ENCODE measurements at places on chromosomes 16 and 17.

- peak; percentile 98 for DNase-seq
Measured at GRCh38 chr17:7023576-7024401, 939 bp downstream of the BCL6B start.

DNA sequence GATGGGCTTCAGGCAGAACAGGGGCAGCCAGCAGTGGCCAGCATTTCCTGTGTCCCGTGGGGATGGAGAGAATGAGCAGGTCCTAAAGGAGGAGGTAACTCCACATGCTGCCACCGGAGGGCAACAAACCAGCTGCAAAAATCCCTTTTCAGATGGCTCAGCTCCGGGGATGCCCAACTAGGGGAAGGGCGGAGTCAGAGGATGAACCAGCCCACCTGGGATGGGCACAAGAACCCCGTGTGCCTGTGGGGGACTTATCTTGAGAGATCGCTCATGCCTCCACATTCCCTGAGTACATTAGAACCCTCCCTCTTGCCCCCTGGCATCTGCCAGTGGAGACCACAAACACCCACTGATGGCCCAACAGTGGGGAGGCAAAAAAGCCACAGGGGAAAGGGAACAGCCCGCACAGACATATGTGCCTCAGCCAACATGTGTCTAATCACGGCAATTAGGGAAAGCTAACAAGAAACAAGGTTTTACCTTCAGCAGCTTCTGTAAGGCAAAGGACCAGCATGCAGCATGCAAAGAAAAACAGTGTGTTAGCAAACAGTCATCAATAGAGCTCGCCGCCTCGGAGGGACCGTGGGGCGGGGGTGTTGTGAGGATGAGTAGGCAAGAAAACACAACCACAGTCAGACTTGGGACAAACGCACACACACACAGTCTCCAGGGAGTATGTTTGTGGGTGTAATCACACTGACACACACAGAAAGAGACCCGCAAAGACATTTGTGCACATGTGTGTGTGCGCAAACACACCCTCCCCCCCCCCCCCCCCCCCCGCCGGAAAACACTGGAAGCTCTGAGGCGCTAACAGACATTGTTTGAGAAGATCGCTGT is 64.0 kb downstream of the MYO18A start:
- peak; percentile 81 for DNase-seq

DNA sequence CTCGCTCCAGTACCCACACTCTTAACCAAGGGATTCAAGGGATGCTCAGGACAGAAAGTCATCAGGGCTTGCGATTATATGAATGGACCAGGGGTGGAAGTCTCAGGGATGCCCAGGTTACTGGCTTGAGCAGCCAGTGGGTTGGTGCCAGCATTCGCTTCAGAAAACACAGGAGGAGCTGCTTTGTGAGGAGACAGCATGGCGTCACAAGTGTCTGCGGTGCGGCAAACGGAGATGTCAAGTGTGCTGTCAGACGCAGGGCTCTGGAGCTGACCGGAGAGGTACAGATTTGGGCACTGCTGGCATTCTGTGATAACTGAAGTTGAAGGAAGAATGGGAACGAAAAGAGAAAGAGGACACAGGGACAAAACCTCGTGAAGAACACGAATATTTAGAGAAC is 4.1 kb downstream of the MARCHF10 start:
- DNase-seq = no peak

DNA sequence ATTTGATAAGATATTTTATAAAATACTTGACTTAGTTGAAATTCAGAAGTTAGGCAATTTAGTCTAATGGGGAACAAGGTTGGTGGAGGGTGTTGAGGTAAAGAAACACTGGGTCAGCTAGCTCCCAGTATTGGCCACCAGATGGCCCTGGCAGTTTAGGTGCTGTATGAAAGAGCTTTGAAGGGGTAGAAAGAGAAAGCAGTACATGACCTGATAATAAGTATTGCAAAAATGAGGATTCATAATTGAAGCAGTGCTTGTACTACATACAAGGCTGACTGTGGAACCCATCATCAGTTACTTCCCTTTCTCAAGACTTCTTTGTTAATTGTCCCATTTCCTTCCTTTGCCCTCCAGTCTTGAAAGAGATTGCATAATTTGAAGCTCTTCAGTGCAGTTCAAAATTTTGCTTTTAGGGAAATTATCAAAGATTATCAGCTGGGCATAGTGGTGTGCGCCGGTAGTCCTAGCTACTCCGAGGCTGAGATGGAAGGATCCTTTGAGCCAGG is 29.4 kb downstream of the TANC2 start:
- peak; percentile 60 for DNase-seq

DNA sequence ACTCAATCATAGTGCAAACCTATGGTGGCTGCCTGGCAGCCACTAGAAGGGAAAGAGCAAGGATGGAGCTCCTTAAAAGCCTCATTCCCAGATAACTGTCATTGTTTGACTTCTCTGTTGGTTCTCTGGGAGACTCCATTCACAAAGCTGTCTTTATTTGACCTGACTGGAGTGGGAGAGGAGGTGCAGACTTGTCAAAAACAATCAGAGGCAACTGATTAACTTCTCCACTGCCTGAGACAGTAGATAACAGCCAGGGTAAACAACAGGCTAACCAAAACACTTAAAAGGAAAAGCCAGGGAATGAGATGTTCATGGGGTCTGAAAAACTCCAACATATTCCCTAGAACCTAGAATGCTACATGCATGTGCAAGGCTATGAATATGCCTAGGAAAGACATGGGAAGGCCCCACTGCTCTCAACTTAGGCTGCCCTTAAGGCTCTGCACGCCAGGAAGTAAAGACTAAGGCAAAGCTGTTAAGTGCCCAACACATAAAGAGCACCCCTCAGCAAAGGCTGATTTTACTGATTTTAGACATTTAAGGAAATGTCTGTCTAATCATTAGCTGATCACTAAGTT is 82.0 kb downstream of the TTC19 start:
- no peak for DNase-seq

GRCh38 chr16:77295896-77296295 is 96.7 kb downstream of the SYCE1L start:
- DNase-seq = no peak

DNA sequence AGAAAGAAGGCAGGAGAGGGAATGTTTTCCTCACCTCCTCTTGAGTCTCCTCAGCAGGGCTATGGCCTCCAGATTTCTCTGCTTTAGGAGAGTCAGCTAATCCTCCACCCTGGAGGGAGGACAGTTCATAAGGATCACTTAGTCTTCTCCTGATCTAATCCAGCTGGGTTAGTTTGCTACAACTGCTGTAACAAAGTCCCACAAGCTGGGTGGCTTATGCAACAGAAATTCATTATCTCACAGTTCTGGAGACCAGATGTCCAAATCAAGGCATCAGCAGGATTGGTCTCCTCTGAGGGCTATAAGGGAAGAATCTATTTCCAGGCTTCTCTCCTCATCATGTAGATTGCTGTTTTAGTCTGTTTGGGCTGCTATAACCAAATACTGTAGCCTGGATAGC is 40.6 kb upstream of the XYLT1 start:
- DNase-seq = no peak

DNA sequence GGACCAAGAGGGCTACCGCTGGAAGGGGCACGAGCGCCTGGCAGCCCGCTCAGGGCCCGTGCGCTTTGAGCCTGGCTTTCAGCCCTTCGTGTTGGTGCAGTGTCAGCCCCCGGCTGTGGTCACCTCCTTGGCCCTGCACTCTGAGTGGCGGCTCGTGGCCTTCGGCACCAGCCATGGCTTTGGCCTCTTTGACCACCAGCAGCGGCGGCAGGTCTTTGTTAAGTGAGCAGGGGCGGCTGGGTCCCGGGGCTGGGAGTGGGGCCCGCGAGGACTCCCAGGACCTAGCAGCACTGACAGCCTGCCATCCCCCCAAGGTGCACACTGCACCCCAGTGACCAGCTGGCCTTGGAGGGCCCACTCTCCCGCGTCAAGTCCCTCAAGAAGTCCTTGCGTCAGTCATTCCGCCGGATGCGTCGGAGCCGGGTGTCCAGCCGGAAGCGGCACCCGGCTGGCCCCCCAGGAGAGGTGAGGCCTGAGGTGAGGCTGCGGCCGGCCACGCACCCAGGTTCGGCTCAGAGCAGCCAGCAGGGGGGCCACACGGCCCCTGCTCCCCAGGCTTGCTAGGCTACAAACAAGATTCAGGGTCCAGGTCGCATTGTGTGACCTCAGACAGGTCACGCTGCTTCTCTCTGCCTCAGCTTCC is 17.4 kb upstream of the MYO15B start:
- DNase-seq = no peak

- DNase-seq = no peak
Measured at GRCh38 chr16:88569614-88569984, 604 bp upstream of the ZC3H18 start.

GRCh38 chr17:32723310-32723955 is 153.5 kb downstream of the MYO1D start:
- no peak for DNase-seq

DNA sequence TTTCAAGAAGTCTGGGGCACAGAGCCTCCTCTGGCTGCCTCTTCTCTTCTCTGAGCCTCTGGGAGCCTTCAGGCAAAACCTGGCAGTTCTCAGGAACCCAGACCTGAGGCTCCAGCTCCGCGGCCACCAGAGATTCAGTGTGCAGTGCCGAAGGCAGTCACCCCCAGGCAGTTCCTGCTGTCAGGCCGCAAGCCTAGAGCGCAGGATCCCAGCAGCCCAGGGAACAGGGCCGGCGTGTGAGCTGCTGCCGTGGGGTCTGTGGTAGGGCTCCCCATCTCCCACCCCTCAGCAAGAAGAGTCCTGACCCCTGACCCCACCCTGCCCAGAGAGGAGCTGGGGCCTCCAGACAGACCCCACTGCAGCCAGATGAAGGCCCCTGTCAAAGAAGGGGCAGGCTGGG is 78.2 kb downstream of the AMFR start:
- DNase-seq = no peak

DNA sequence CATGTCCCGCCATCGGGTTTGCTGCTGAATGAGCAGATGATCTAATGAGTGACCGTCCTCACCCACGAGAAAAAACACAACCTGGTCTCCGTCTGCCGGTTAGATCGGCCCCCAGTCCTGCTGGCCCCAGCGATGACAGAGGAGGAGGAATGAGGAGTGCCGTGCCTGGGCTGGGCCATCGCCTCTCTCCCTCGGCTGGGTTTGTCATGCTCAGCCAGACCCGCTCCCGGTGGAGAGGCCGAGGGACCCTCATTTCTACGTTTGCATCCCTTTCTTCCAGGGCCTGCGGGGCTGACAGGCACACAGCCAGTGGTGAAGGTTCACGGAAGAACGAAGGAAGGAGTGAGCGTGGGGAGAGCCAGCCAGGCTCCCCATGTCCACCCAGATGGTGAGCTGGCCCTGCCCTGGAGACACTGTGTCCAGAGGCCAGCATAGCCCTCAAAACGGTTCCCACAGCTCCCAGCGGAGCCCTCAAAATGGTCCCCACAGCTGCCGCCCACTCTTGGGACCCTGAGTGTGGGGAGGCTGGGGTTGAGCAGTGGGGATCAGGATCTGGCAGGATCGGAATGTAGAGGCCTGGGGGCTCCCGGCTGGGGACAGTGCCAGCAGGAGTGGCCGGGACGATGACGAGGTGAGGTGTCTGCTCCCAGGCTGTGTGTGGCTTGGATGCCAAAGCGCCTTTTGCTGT is 23.9 kb downstream of the CBFA2T3 start:
- no peak for DNase-seq

DNA sequence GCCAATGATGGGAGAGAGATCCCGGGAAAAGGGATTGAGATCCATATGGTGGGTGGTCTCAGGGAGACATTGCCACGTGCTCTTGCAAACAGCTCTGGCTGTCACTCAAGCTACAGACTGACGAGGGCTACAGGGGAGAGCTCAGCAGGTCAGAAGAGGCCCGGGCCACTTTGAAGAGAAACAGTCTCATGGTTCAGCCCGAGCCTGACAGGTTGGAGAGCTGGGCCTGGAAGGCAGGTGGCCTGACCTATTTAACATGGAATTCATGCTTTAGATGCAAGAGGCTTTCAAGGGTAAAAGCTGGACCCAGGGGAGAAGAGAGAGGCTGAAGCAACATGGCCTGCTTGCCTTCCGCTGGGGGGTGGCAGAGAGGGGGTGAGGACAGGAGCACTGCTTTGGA is 81.0 kb upstream of the BRD7 start:
- DNase-seq = no peak

- DNase-seq = no peak
Measured at GRCh38 chr17:2500446-2500845, 11.2 kb downstream of the METTL16 start.

DNA sequence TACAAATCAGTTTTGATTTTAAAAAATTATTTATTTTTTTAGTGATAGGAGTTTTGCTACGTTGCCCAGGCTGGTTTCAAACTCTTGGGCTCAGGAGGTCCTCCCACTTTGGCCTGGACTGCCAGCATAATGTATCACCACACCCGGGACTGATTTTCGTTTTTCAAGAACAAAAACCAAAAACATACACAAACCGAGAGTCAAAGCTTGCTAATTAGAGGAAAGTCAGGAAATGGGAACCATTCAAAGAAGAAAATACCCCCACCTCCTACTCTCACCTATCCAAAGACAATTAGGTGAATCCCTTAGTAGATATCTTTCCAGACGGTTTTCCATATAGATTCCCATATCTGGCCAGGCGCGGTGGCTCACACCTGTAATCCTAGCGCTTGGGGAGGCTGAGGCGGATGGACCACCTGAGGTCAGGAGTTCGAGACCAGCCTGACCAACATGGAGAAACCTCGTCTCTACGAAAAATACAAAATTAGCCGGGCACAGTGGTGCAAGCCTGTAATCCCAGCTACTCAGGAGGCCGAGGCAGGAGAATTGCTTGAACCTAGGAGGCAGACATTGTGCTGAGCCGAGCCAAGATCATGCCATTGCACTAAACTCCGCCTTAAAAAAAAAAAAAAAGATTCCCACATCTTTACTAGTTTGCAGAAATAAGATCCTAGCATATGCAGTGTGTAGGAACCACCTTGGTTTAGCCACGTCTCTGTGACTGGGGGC is 883 bp upstream of the SPN start:
- DNase-seq = no peak

DNA sequence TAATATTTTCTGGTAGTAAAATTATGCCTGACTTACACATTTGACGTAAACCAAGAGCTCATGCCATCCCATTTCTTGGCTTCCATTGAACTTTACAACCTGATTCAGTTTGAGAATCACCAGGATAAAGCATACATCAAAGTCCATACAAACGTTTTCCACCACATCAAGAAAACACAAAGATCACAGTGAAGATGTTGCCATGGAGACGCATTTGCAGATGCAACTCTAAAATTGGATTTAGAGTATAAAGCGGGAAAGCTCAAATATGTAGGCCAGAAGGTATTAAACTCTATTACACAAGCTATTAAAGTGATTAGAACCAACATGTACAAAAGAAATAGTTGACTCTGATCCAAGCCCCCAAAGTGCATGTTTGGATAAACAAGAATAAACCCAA is 10.4 kb downstream of the C16orf46 start:
- no peak for DNase-seq

DNA sequence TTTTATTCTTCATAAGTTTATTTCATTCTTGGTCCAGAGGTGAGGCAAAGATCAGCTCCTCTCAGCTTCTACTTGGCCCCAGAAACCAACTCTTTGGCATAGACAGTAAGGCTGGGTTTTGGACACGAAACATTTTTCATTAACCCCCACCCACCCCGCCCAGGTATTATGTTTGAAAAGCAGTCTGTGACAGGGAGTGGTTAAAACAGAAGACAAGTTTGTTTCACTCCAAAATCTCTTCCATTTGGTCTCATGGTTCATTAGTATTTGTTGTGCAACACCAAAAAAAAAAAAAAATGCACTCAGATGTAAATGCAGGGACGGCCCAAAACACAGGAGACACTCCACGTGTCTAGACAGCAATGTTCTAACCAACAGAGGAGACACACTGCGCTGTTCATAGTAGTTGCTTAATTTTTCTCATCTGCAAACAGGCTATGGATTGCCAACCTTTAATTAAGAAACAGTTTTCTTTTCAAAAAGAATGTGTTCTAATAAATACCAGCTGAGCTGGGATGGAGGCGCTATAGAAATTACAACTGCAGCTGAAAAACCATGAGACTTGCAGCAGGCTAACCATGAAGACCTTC is 39.8 kb upstream of the MMP2 start:
- DNase-seq = no peak
